ENCODE measurements at places on chromosomes 5 and 9.
A peak's percentile ranks its signal among the peaks of the same experiment; 100 is the strongest.

- H3K36me3 ChIP-seq: no peaks in the 10 kb centered on the region
- no peak overlapping the region for H3K27ac ChIP-seq
- H3K4me1 ChIP-seq: no peaks in the 10 kb centered on the region
- no peaks in the 10 kb centered on the region for H3K27me3 ChIP-seq
Measured at GRCh38 chr5:103808464-103809106, 246.0 kb upstream of the NUDT12 start.

GRCh38 chr9:36006549-36007315, 30.0 kb upstream of the RECK start:
- peaks cover 9% of the 10 kb centered on the region for H3K4me1 ChIP-seq
- H3K36me3 ChIP-seq: no peaks in the 10 kb centered on the region
- no peak overlapping the region for H3K27ac ChIP-seq
- H3K4me3 ChIP-seq: no peak overlapping the region
- peaks cover 20% of the 10 kb centered on the region for H3K27me3 ChIP-seq

GRCh38 chr5:71633255-71634155, 46.4 kb downstream of the MCCC2 start:
- peaks cover 26% of the 10 kb centered on the region for H3K36me3 ChIP-seq
- H3K27me3 ChIP-seq: no peaks in the 10 kb centered on the region
- H3K4me3 ChIP-seq: no peak overlapping the region

DNA sequence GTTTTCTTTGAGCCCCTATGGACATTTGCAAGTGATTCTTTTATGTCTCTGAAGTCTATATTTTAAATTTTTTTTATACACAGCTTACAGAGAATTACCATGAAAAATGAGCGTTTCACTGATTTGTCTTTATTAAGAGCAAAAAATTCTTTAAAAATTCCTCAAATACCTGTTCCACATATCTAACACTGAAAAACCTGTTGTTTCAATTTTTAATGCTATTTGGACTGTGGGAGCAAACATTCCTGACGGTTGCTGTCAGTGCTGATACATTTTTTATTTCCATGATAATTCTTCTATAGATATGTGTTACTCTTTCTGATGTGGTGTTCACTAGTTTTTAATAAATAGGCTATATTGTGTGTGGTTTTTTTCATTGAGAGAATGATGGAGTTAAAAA, 199.8 kb downstream of the GDNF start:
- H3K4me1 ChIP-seq: peaks cover 2% of the 10 kb centered on the region
- H3K4me3 ChIP-seq: no peak overlapping the region
- no peak overlapping the region for H3K27ac ChIP-seq
- no peaks in the 10 kb centered on the region for H3K27me3 ChIP-seq

GRCh38 chr9:115127191-115127817, 9.3 kb upstream of the TNC start:
- H3K36me3 ChIP-seq: no peaks in the 10 kb centered on the region
- peaks cover 45% of the 10 kb centered on the region for H3K27me3 ChIP-seq
- DNase-seq: no peak
- H3K27ac ChIP-seq: no peak overlapping the region
- no peak overlapping the region for H3K4me3 ChIP-seq

DNA sequence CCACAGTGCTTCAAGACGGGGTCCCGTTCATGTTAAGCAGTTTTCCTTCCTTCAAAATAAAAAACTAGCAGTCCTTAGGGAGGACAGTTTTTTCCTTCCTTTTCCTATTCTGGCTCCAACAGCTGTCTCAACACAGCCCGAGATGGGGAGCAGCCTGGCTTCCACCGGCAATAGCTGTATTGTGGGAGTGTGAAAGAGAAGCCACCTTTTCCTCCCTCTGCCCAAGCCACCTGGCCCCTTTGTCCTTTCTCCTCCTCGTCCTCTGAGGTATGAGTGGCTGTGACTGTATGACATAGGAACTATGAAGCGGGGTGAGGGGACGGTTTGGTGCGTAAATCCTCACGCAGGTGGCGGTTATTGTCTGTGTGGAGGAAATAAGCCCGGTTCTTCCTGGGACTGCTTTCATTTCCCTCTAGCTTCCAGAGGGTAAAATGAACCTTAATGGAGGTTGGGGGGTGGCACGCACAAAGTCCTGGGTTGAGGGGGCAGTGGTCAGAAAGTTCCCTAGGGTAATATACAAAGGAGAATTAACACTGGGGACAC, 292.0 kb upstream of the DMRT1 start:
- H3K27ac ChIP-seq: no peak overlapping the region
- H3K36me3 ChIP-seq: no peaks in the 10 kb centered on the region
- no peaks in the 10 kb centered on the region for H3K27me3 ChIP-seq

GRCh38 chr5:34552686-34553085, 103.4 kb upstream of the RAI14 start:
- no peak overlapping the region for H3K4me3 ChIP-seq
- H3K27ac ChIP-seq: no peak overlapping the region
- DNase-seq: no peak
- no peaks in the 10 kb centered on the region for H3K36me3 ChIP-seq

DNA sequence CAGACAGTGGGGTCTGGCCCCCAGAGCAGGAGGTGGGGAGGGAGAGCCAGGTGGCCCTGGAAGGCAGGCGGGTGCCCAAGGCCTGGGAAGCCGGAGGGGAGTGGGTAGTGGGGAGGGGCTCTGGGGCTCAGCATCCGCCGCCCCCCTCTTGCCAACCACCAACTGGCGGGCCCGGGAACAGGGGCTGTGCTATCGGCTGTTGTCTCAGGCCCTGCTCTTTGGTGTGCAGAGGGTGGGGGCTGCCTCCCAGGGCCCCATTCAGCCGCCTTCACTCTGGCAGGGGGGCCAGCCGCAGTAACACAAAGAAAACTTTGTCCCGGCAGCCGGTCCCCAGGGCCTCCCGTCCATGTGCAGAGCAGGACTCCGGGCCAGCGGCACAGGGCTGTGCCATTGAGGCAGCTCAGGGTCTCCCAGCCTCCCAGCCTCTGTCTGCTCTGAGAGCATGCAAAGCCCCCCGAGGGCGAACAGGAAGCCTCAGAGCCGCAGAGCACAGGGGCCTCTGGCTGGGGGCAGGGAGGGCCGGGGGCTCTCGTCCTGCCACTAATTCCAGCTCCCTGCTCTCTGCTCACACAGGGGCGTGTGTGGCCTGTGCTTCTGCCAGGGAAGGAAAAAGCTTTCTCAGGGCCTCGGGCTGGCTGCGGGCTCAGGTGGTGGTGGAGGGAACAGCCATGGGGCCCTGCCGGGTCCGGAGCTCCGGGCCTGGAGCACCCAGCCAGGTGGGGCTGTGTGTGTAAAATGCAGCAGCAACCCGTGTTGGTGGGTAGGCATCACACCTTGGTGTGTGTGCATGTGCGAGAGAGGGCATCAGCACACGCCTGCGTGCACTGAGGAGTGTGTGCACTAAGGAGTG, 54.2 kb upstream of the NOTCH1 start:
- H3K27me3 ChIP-seq: peaks cover 29% of the 10 kb centered on the region
- DNase-seq: no peak
- no peaks in the 10 kb centered on the region for H3K4me1 ChIP-seq
- H3K27ac ChIP-seq: no peak overlapping the region
- no peak overlapping the region for H3K4me3 ChIP-seq

DNA sequence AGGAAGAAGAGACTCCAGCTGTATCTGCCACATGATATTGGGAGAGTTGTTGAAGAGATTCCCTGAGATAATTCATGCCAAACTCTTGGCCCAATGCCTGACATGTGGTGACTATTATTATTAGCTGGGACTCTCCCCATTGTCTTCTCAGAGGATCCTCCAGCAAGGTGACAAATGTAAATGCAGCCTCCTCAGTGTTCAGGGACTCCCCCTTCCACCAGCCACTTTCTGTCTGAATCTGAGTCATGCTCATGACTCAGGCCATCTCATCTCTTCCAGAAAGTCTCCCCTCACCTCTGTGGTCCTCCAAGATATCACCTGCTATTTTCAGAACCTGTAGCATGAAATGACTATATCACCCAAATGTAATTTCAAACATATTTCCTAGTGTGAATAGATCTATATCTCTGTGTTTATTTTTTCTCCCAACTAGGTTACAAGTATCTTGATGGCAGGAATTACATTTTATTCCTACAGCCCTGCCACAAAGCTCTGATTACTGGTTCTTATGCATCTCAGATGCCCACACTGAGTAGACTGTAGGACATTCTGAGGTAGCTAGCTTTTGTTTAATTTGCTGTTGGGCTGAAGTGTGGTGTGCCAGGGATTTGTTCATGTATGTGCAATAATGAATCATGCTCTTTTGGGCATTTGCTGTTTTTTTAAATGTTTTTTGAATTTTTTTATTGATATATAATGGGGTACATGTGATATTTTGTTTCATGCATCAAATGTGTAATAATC, 126.6 kb upstream of the IL12B start:
- H3K4me3 ChIP-seq: peak overlapping the region; percentile 16
- H3K36me3 ChIP-seq: peaks cover 1% of the 10 kb centered on the region
- peaks cover 47% of the 10 kb centered on the region for H3K4me1 ChIP-seq
- peak overlapping the region; percentile 86 for H3K27ac ChIP-seq
- peaks cover 15% of the 10 kb centered on the region for H3K27me3 ChIP-seq

DNA sequence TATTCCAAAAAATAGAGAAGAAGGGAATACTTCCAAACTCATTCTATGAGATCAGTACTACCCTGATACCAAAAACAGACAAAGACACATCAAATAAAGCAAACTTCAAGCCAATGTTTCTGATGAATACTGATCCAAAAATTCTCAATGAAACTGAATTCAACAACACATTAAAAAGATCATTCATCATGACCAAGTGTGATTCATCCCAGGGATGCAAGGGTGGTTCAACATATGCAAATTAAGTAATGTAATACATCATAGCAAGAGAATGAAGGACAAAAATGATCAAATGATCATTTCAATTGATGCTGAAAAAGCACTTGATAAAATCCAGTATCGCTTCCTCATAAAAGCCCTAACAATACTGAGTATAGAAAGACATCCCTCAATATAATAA, 4.9 kb upstream of the RCL1 start:
- H3K4me1 ChIP-seq: peaks cover 16% of the 10 kb centered on the region
- no peak overlapping the region for H3K27ac ChIP-seq
- no peak for DNase-seq
- H3K27me3 ChIP-seq: peaks cover 4% of the 10 kb centered on the region
- no peak overlapping the region for H3K4me3 ChIP-seq

- H3K27me3 ChIP-seq: no peaks in the 10 kb centered on the region
- peaks cover 9% of the 10 kb centered on the region for H3K36me3 ChIP-seq
- peak overlapping the region; percentile 44 for H3K27ac ChIP-seq
- no peak for DNase-seq
Measured at GRCh38 chr9:34190996-34191892, 12.4 kb downstream of the UBAP1 start.

- DNase-seq: no peak
- H3K4me1 ChIP-seq: no peaks in the 10 kb centered on the region
- no peak overlapping the region for H3K4me3 ChIP-seq
- no peak overlapping the region for H3K27ac ChIP-seq
Measured at GRCh38 chr5:92409134-92409533, 1026.0 kb upstream of the ARRDC3 start.

DNA sequence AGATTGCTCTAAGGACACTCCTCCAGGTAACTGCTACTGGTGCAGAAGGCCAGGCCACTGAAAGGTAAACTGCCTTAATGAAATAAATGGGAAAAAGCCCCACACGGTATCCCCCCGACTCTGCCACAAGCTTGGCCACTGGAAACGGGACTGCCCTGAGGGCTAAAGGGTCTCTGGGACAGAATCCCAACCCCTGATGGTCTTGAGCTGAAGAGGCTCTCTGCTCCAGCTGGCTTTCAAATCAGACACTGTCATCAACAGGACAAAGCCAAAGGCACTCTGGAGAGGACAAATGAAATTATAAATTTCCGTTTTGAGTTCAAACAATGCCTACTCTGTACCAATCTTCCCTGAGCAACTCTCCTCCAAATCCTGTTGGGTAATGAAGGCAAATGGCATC, 33.6 kb upstream of the HMGCR start:
- no peak overlapping the region for H3K4me3 ChIP-seq
- no peak overlapping the region for H3K27ac ChIP-seq

All from activated naive CD8-positive, alpha-beta T cell treated with anti-CD3 and anti-CD28 coated beads for 36 hours (primary cell).